ENCODE measurements at places on chromosomes 1 and 21.

GRCh38 chr1:87869567-87869966 lies 540.9 kb downstream of the LMO4 start:
- no peak for DNase-seq

DNA sequence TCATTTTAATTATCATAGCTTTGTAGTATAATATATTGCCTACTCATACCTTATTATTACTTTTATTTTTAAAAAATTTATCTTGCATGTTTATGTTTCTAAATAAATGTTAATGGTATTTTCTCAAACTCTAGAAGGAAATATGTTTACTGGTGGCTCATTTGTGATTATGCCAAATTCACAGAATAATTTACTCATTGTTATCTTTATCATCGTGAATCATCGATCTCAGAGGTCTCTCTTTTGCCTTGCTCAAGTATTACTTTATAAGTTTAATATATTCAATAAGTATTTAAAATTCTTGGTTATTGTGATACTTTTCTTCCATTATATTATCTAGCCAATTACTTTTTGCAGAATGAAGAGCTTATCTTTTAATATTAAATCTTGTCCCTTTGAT lies 836.7 kb upstream of the ADAMTS5 start:
- DNase-seq, result no peak

- no peak for DNase-seq
These were observed 50.7 kb downstream of the EBNA1BP2 start for GRCh38 chr1:43121256-43121900.

- DNase-seq, result no peak
These were observed 11.8 kb downstream of the DPH5 start for GRCh38 chr1:101013776-101014175.

DNA sequence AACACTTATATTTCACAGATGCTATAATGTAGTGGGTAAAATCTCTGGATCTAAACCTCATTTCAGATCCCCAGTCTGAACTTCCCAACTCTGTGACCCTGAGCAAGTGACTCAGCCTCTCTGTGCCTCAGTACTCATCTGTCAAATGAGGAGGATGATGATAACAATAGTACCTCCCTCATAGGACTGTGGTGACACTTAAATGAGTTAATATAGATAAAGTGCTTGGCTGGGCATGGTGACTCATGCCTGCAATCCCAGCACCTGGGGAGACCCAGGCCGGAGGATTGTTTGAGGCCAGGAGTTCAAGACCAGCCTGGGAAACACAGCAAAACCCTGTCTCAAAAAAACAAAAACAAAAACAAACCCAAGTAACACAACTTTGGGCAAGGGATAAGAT lies 4.7 kb upstream of the ECE1 start:
- no peak for DNase-seq

- no peak for DNase-seq
These were observed 27.4 kb upstream of the ARHGEF16 start for GRCh38 chr1:3426956-3427535.

- DNase-seq, result no peak
These were observed 1.8 kb downstream of the ROR1 start for GRCh38 chr1:63775418-63776127.

DNA sequence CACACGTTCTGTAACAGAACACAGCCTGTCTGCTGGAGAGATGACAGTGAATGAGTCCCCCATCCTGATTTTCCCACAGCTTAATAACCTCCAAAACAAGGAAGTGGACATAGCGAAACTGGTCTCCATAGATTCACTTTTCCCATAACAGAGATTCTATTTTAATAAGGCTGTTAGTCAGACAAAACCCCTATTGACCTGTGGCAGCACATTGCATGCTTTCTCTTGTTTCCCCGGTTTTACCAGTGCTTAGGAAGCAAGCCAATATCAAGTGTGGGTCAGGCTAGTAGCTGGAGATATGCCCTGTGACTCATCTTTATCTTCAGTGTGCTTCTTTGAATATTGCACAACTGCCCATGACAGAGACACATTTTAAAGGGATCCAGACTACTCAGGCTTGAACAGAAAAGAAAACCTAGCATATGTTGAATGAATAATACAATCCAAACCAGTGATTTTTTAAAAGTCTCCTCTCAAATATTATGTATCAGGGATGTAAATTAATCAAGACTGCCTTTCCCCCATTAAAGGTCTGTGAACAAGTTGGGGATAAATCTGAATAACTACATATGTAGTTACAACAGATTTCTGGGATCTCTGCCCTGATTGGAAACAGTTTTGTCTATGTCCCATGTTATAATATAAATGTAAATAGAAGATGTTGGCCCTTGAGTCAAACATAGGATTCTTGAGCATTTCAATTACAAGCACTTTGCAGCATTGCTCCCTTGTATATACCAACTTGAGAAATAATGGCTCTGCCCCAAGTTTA lies 11.9 kb upstream of the CLDN8 start:
- no peak for DNase-seq

All from breast epithelium (tissue), 4 donors.